ENCODE measurements at places on chromosomes 6 and 20. TPM values are rescaled to one million over a fixed set of nuclear protein-coding genes. Genes with fewer than 3 reads are reported as not detected.

The FRMD1 gene
- not detected for total RNA-seq

The GLP1R gene
- not detected for total RNA-seq

The MDFI gene
- total RNA-seq: not detected

The UBR2 gene
- total RNA-seq: 10.7 TPM

The ANKRD66 gene
- not detected for total RNA-seq

The RAB32 gene
- 161 TPM for total RNA-seq

The IRAK1BP1 gene
- 3.2 TPM for total RNA-seq

The GMPR gene
- total RNA-seq: 4.4 TPM

The BMP6 gene
- total RNA-seq: 1.1 TPM

The RNF8 gene
- total RNA-seq: 23.7 TPM

The ACSS1 gene
- total RNA-seq: 5.2 TPM

The CLIC5 gene
- total RNA-seq: not detected

The FAM210B gene
- total RNA-seq: 32.1 TPM

The SCUBE3 gene
- total RNA-seq: 35.5 TPM

The CEP57L1 gene
- total RNA-seq: 24.5 TPM

The ULBP3 gene
- 10.7 TPM for total RNA-seq

The DEFB132 gene
- total RNA-seq: not detected

The LPA gene
- not detected for total RNA-seq

The SULF2 gene
- total RNA-seq: 22.7 TPM

The VWA7 gene
- not detected for total RNA-seq

The OR2H1 gene
- total RNA-seq: not detected

The CLVS2 gene
- not detected for total RNA-seq
